Hepatic stellate cell (primary cell): ENCODE measurements at places on chromosomes 1 and 21.

GRCh38 chr1:21517660-21518480 lies 8.6 kb downstream of the ALPL start:
- DNase-seq, result no peak

GRCh38 chr1:11519629-11520031 lies 40.7 kb downstream of the DISP3 start:
- DNase-seq, result no peak

GRCh38 chr1:59686574-59686973 lies 128.2 kb upstream of the HOOK1 start:
- DNase-seq, result no peak

DNA sequence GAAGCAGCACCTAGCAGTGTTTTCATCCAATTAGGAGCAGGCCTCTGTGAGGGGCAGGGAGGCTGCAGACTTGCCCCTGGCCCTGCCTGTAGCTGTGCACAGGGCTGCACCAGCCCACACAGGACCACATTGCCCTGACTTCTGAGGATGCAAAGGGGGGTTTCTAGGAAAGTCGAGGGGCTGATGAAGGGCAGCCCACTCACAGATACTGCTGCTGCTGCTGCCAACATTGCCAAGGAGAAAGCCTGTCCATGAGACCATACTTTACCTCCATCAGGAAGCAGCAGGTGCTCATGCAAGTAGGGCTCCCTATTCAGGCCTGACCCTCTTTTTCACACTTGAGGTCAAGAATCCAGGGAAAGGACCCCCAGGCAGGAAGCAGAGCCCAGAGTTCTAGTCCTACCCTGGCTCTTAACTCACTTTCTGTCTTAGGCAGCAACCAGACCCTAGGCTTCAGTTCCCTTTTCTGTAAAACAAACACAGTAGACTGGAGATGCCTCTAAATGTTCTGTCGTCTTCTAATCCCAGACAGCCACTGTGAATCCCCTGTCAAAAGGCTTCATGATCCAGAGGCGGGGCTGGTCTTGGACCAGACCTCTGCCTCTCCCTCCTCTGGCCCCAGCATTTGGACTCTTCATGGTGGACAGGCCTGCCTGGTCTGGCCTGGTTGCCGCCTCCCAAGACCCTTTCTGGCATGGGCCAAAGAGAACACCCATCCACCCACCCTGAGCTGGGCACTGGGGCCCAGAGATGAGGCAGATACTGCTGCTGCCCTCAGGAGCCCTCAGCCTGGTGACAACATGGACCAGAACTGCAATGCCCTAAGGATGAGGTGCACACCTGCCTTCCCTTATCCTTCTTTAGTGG lies 120.2 kb downstream of the GLIS1 start:
- no peak for DNase-seq

- no peak for DNase-seq
These were observed 31.1 kb downstream of the CHODL start for GRCh38 chr21:18275781-18276180.

- DNase-seq, result no peak
These were observed 393.5 kb downstream of the SMYD3 start for GRCh38 chr1:246113555-246114095.

DNA sequence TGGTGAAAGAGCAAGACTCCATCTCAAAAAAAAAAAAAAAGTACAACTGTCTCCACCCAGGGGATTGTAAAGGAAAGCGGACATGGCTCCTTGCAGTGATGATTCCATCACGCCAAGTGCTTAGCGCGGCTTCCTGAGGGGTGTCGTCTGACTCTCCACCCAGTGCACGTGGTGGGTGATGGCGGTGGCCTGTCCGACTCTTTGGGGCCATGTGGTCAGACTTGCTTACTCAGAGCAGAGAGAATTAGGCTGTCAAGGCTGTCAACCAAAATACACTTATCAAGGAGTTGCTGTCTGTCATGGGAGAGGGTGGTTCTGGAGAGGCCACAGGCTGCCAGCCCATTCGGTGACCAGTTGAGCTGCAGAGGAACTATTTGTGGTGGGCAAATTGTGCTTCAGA lies 49.4 kb downstream of the PTPRF start:
- DNase-seq, result no peak

DNA sequence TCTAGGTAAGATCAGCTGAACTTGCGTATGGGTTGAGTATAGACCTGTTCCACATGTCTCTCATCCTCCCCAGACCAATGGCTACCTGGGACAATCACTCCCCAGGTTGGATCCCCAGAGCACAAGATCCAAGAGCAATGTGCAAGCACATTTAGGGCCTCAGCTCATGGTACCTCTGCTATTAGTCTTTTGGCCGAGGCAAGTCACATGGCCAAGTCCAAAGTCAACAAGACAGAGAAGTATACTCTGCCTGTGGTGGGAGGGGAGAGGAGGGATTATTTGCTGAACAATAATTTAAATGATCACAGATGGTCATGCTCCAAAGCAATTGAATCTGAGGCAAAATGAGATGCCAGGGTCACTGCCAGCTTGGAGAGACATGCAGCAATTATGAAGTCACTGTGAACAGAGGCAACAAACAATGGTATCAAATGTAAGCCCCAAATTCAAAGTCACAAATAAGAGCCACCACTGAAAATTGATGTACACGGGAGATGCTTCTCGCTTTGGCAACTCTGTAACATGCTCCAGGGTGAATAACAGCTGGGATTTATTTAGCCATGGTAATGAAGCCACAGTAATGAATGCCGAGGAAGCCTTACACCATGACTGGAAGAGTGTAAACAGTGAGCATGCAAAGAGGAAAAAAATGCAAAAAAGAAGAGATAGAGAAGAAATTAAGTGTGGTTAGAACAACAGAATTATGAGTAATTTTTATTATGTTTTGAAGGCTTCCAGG lies 149.1 kb downstream of the ZNF281 start:
- DNase-seq, result no peak

- DNase-seq, result no peak
These were observed 1.5 kb upstream of the KRTAP10-6 start for GRCh38 chr21:44593598-44594405.

DNA sequence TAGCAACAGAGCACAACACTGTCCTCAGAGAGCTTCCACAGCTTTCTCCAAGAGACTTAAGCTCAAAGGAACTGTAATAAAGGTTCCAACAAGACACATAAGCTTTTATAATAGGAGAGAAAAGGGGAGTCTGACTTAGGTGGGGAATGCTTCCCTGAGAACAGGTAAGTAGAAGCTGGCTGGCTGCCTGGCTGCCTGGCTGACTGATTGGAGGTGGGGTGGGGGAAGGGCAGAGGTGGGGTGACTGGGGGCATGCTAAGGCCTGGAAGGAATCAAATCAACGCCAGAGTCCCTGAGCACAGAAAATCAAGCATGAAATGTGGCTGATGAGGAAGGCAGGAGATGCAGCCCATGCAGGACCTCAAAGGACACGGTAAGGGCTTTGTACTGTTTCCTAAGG lies 45.8 kb downstream of the DMAP1 start:
- DNase-seq, result no peak

DNA sequence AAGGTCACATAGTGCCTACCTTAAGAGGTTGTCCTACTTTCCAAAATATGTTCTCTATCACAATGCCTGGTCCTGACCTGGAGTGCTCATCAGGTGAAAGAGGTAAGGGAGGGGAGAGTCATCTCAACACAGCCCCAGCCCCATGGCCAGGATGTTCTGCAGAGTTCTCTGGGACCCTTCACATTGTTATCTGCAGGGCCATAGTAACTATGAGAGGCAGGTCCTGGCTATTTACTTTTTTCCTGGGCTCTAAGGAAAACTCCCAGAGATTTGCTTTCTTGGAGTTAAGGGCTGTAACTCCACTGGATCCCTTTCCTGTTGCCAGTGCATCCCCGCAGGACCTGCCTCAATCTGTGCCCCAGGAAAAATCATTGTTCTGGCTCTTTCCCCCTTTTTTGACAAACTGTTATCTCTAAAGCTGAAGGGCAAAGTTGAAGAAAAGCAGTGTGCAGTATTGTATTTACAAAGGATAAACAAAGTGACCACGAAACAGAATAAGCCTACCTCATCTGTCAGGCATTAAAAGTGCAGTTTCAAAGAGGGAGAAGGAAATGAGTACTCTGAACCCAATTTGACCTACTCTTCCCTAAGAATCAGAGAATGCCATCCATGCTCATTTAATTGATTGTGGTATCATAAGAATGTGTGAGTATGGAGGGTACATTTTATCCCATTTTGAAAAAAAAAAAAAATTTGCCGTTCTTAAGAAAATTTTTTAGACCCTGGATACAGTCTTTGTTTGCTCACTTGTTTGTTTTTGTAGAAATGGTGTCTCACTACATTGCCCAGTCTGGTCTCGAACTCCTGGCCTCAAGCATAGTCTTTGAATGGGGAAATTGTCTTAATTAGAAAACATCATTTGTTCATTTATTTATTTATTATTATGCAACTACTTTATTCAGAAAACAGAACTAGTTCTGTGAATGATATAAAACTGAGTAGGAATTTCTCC lies 149.6 kb downstream of the RHOU start:
- no peak for DNase-seq

GRCh38 chr1:199490769-199491527 lies 536.6 kb upstream of the NR5A2 start:
- no peak for DNase-seq

GRCh38 chr1:40984066-40984465 lies 4.6 kb downstream of the CTPS1 start:
- DNase-seq, result no peak

- DNase-seq, result no peak
These were observed 30.2 kb downstream of the TRAF5 start for GRCh38 chr1:211356723-211357407.

DNA sequence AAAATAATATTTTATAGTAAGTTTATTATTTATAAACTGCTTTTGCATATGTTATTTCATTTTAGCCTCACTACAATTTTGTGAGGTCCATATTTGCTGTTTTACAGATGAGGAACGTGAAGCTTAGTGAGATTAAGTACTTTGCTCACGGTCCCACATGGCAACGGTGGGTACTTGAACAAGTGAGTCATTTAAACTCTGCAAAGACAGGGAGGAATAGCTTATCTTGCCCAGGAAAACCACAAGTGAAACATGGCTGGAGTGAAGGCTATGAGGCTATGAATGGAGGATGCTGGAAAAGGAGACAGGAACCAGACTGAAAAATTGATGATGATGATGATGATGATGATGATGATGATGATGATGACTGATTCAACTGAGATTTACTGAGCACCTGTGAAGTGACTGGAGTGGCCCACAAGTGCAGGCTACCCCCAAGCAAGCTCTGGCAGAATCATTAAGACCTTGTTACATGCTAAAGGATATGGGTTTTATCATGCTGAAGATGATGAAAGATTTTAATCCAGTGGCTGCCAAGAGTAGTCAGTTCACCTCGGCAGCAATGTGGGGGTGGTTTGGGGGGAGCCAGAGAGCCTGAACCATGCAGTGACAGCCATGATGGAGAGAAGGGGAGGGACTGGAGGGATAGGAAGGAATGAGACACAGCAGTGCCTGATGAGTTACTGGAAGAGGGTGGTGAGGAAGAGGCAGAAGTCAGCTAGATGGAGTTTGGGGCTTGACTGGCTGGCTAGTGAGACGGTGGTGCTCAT lies 1.4 kb upstream of the ABCA4 start:
- no peak for DNase-seq

DNA sequence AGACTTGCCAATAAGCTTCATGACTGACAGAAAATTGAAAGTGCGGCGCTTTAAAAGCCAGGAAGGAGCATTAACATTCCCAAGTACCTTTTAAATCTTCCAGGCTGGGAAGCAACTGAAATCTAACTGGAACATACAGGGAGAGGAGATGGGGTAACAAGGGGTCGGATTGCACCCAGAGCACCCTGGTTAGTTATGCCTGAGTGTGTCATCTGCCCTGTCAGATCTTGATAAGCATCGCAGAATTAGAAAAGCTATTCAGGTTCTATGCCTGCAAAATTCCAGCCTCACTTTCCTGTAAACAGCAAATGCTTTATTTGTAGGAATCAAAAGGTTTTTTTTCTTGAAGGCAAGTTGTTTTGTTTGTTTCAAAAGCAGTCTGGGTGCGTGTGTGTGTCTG lies 58.5 kb downstream of the SERBP1 start:
- DNase-seq, result no peak

DNA sequence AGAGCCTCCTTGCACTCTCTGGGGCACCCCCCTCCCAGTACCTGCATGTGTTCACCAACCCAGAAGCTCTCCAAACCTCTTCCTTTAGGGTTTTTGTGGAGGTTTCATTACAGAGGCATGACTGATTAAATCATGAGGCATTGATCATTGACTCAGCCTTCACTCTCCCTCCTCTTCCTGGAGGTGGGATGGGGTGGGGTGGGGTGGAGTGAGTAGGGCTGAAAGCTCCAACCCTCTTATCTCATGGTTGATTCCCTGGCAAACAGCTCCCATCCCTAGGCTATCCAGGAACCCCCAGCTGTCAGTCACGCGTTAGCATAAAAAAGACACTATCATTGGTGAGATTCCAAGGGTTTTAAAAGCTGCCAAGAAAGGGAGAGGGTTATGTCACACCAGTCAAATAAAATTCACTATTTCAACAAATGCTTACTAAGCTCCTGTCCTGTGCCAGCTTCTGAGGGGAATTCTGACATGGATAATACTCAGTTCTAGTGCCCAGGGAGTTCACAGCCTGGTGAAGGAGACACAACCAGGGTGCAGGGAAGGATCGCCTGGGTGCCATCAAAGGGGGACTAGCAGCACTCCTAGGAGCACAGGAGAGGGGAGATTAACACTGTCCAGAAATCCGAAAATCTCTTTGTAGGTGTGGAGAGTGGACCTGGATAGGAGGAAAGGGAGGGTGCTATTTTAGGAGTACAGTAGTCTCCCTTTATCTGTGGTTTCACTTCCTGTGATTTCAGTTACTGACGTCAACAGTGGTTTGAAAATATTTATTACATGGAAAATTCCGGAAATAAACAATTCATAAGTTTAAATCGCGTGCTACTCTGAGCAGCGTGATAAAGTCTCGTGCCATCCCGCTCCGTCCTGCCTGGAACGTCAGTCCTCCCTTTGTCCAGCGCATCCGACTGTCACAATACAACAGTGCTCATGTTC lies 6.8 kb upstream of the IL24 start:
- no peak for DNase-seq

DNA sequence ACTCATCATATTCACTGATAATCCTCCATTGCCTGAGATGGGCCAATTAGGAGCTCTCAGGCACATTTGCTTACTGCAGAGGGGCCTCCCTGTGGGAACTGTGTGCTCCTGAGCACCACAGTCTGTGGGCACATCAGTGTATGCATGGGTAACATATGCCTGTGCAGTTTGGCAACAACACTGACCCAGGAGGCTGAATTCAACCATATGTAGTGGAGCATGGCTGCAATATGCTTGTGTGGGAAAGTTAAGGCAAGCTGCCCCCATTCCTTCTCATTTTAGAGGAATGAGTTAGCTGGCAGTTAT lies 11.8 kb upstream of the FMOD start:
- no peak for DNase-seq
